ENCODE measurements at places on chromosomes 2 and 18.

DNA sequence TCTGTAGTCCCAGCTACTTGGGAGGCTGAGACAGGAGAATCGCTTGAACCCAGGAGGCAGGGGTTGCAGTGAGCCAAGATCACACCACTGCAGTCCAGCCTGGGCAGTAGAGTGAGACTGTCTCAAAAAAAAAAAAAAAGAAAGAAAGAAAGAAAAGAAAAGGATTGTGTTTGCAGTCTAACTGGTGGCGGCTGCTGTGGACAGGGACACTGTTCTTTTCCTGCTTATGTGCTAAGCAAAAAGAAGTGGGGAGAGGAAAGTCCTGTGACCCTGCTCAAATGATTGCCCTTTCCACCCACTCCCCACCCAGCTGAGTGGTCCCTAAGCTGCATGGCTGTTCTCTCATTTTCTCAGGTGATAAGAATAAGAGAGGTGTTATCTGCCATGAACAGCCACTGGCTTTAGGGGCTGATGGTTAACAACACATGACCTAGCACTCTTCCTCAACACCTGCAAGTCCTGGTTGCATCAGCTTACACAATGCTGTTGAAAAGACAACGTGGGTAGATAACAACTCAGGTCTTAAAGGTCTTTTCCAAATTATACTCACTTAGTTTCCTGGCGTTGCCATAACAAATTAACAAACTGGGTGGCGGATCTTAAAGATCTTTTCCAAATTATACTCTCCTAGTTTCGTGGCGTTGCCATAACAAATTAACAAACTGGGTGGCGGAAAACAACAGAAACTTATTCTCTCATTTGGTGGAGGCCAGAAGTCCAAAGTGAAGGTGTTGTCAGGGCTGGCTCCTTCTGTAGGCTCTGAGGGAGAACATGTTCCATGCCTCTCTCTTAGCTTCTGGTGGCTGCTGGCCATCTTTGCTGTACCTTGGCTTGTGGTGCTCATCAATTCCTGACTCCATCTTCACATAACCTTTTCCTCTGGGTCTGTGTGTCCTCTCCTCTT is 90.3 kb upstream of the RTN4 start:
- DNase-seq = no peak

- no peak for DNase-seq
These were observed 97.6 kb downstream of the UXS1 start for GRCh38 chr2:106096299-106097037.

DNA sequence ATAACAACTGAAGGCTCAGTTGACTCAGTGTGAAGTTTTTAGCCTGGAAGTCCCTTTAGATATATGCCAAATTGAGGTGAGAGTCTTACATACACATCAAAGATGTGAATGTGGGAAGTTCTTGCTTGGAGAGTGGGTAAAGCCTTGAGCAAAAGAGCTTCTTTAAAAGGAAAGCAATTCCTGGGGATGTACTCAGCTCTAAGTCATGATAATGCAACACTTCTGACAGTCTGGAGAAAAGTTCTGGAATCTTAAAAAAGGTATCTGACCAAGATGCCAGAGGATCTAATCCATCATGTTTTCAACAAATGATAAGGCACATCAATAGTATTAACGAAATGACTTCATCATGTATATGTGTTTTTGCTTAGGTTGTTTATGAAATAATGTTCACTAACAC is 351.2 kb downstream of the CDH19 start:
- DNase-seq = no peak

GRCh38 chr2:12428324-12428723 is 288.4 kb upstream of the TRIB2 start:
- no peak for DNase-seq

- DNase-seq = no peak
These were observed 260.0 kb upstream of the ID2 start for GRCh38 chr2:8421658-8422449.

DNA sequence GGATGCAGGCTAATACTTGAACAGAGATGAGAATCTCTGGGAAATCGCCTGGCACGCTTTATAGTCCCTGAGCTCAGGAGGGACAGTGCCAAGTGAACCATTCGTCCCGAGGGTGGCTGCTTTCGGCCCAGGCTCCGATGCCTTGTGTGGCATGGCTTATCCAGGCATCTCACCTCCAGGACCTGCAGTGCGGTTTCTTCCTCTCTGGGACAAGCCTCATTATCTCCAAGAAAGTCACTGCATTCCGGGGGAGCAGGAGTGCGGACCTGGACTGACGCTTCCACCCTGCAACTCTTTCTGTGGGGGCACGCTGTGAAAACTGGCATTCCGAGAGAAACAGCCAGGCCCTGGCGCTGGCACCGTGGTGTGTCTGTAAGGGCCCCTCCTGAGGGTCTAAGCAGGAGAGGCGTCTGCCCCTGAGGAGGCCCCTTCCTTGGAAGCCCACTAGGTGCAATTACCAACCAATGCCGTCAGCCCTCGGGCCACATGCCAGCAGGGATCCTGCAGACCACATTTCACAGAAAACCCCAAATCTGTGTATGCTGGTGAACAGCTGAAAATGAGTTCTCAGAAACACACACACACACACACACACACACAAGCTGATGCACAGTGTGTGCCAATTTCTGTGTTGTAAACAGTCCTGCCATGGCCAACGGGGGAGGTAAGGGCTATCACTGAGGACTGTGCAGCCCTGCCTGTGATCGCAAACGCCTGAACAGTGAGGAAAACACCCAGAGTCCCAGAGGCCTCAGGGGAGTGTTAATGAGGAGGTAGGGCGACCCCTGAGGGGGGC is 351.9 kb upstream of the SALL3 start:
- no peak for DNase-seq

GRCh38 chr18:8366656-8367055 is 242.6 kb upstream of the RAB12 start:
- no peak for DNase-seq

GRCh38 chr2:14344355-14344754 is 288.2 kb upstream of the LRATD1 start:
- DNase-seq = no peak

Measured in activated CD4-positive, alpha-beta T cell treated with anti-CD3 and anti-CD28 coated beads for 1 hour (primary cell).